G401 (cell line): ENCODE measurements at places on chromosomes 2 and 18. TPM values are rescaled to one million over a fixed set of nuclear protein-coding genes. Genes with fewer than 3 reads are reported as not detected.
A peak's percentile ranks its signal among the peaks of the same experiment; 100 is the strongest.

SERPINB12 gene
- not detected in 2 replicates for total RNA-seq

EML6 gene
- total RNA-seq, result 0.20 and 4.2 TPM in 2 replicates

CAVIN2 gene
- 0.80 and 3.2 TPM in 2 replicates for total RNA-seq

CD28 gene
- total RNA-seq, result not detected in 2 replicates

LIPG gene
- 9.0 and 15.0 TPM in 2 replicates for total RNA-seq

DES gene
- total RNA-seq, result not detected in 2 replicates

LRRC30 gene
- total RNA-seq, result not detected in 2 replicates

ITGB6 gene
- not detected in 2 replicates for total RNA-seq

DNA sequence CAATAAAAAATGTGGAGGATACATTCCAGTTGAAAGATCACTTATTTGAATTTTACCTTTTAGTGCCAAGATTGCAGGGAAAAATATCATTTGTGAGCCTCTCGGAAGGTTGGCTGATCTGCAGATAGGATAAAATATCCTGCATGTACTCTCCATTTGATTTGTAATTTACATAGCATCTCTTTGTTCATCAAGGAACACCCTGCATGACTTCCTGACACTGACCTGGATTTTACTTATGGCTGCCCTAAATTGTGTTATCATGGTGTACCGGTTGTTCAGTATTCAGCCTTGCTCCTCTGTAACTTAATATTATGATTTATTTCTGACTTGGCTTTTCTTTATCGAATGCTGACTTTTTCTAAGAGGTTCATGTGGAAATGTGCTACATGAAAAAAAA lies 226.4 kb downstream of the PIK3C3 start:
- peak; percentile 65 for DNase-seq

DNA sequence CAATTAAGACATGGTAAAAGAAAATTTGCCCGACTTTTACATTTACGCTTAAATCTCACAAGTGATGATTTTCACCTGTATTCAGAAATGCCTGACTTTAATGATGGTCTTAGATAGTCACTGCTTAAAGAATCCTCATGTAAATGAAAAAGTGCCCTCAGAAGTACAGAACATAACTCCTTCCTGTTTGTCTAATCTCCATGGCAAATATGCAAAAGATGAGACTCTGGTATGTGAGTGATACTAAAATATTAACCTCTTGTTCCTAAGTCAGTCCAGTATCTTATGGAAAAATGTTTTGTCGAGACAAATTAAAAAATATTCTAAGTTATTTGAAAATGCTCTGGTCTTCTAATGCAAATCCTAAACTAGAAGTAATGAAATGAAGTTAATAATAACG lies 29.2 kb downstream of the KCTD1 start:
- DNase-seq, result no peak

DNA sequence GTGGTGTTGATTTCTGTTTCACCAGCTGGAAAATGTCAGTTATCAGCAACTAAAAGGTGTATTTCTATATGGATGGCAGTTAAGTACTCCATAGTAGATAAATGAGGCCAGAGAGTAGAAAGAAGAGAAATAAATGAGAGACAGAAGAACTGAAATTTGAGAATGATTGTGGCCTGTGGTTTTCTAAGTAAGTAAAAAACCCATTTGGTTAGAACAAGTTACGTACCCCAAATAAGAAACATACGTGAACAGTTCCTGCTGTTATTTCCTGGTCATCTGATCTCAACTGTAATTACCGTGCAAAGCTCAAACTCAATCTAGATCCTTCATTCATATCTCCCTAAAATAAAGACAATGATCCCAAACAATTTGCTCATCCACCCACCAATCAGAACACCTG lies 181.3 kb downstream of the PID1 start:
- DNase-seq, result no peak

DNA sequence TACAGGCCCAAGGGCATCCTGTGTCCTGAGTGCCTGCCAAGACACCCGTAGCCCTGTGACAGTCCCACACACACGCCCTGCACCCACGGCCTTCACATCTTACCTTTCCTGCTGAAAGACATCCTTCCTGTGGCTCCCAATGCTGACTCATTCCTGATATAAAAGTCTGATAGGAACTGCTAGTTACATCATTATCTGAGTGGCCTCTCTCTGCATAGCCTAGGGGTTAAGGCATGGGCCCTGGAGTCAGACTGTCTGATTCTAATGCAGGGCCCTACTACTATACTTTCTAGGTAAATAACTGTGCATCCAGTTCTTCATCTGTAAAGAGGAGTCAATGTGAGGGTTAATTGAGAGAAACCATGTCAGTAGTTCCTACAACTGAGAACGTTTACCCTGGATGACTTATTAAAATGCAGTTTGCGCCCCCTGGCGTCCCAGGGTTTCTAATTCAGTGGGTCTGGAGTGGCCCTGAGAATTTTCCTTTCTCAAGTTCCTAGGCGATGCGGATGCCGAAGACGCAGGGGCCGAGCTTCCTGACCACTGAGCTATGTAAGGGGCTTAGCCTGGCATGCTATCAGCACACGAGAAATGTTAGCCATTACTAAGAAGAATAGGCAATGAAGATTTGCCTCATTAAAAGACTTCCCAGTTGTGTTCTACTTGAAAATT lies 6.0 kb upstream of the GPR45 start:
- DNase-seq, result peak; percentile 64

DNA sequence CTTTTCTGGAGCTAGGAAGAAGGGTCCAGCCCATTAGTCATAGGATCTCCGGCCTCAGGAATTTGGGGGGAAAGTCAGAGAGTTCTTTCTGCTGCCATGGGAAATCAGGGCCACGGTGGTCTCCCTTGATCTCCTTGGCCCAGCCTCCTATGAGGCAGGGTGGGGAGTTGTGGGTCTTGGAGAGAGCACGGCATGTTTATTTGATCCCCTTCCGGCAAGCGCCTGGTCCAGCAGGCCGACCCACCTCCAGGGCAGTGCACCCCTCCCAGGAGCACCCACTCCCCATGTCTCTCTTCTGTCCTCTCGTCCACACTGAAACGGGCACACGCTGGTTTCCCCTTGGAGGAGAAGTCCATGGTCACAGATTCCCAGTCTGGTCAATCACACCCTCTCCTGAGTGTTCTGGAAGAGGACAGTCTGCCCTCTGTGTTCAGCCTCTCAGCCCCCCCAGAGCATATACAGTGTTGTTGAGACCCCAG lies 464.6 kb upstream of the HS6ST1 start:
- DNase-seq, result no peak

- peak; percentile 85 for DNase-seq
Measured at GRCh38 chr2:25982273-25982967, at the start of gene KIF3C. Gene KIF3C (minus strand): TSS chr2:25982497. CDS start chr2:25981917, 580 bp downstream.

DNA sequence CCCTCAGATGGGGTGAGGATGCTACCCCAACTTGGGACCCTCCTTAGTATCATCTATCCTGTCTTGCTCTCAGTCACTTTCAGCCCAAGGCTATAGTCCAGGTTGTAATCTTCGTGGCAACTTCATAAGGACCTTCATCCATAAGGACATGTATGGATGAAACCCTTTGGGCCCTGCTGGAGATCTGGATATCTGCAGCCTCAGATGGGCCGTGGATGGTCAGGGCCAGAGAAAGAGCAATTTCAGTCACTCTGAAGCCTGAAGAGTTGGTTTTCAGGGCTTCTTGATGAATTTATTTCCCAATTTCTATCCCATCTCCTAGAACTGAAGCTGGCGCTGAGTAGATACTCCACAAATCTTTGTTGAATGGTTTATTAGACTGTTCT lies 28.7 kb downstream of the RHOB start:
- no peak for DNase-seq

DNA sequence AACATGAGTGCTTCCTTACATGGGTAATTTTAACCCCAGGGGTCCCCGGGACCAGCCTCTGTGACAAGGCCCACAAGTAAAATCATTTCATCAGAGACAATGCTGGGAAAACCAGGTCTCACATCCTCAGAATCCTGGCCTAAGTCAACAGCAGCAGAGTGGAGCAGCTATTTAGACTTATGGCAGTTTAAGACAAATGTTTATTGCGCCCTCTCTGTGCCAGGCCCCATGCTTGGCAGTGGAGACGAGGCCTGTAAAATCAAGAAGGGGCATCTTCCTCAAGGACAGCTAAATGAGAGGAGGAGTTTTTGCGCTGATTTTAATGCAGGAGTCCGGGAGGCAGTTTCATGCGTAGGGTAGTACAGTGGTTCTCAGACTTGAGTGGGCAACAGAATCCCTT lies 56.0 kb upstream of the ACAA2 start:
- no peak for DNase-seq

- DNase-seq, result no peak
Measured at GRCh38 chr2:3204031-3204821, 173.4 kb downstream of the EIPR1 start.

- no peak for DNase-seq
Measured at GRCh38 chr18:13051159-13051558, 60.0 kb downstream of the CEP192 start.

GRCh38 chr18:926946-927345 lies 22.3 kb downstream of the ADCYAP1 start:
- DNase-seq, result no peak

DNA sequence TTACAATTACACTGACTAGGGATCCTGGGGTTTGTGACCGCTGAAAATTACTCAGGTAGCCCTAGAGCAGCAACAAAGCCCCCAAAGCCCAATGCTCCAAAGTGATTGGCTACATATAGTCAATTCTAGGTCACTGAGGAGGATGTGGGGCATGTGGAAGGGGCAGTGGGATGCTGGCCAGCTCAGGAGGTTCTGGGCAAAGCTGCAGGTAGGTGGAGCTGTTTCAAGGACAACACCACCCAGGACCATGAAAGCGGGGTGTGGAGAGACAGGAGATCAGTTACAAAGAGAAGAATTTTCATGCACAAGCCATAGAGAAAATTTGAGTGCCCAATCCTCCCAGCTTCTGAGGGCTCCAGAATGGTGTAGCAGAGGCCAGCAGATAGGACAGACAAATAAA lies 75.0 kb upstream of the CCDC85A start:
- no peak for DNase-seq

DNA sequence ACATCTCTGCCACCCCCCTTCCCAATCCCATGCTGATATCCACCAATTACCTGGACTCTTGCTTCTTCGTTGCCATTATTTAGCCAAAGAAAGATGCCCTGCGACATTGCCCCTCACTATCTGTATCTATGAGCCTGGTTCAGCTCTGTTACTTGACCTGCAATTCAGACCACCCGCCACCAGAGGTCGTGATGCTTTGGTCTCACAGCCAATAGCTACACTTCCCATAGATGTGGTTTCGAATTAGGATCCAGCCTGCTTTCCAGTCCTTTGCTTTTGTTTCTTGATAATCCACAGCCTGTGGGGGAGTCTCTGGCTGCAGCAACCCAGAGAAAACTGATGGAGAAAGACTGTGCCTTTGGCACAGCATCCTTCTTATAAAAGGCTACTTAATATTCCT lies 239.4 kb downstream of the KLHL29 start:
- no peak for DNase-seq

- peak; percentile 41 for DNase-seq
Measured at GRCh38 chr2:47034973-47035609, 119.5 kb upstream of the MCFD2 start.

DNA sequence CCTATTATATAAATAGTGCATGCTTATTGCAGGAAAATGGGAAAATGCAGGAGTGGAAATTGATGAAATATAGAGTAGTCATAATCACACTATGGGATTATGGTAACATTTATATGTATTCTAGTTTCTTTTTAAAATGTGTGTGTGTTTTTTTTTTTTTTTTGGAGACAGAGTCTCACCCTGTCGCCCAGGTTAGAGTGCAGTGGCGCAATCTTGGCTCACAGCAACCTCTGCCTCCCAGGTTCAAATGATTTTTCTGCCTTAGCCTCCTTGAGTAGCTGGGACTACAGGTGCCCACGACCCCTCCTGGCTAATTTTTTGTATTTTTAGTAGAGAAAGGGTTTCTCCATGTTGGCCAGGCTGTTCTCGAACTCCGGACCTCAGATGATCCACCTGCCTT lies 47.0 kb downstream of the BIRC6 start:
- no peak for DNase-seq
